ENCODE measurements at places on chromosomes 2 and 18.

DNA sequence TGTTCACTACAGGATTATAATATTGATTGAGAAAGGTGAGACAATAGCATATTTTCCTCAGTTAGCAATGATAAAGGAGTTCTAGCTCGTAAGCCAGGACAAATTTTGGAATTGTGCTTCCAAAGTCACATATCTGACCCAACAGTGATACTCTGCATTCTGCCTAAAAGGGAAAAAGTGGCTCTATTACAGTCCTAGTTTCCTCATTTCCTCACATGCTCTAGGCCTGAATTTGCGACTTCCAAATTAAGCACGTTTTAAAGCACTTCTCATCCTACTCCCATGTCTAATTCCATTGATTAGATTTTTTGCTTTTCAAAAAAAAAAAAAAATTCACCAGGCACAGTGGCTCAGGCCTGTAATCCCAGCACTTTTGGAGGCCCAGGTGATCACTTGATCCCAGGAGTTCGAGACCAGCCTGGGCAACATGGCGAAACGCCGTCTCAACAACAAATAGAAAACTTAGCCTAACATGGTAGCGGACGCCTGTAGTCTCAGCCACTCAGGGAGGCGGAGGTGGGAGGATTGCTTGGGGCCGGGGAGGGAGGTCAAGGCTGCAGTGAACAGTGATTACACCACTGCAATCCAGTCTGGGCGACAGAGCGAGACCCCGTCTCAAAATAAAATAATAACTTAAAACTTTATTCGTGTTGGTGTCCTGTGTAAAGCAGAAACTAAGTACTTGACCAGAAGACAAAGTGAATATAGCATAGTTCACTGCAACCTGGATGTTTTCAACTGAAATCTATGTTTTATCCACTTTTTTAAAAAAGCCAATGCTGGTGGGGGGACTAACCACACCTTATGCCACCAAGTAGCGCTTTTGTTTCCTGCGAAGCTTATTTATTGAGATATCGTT is 1.5 kb downstream of the ESCO1 start:
- peak; percentile 37 for DNase-seq

GRCh38 chr2:196891136-196891535 is 35.4 kb downstream of the PGAP1 start:
- no peak for DNase-seq

- DNase-seq = no peak
Measured at GRCh38 chr2:136127356-136127755, 9.4 kb upstream of the CXCR4 start.

DNA sequence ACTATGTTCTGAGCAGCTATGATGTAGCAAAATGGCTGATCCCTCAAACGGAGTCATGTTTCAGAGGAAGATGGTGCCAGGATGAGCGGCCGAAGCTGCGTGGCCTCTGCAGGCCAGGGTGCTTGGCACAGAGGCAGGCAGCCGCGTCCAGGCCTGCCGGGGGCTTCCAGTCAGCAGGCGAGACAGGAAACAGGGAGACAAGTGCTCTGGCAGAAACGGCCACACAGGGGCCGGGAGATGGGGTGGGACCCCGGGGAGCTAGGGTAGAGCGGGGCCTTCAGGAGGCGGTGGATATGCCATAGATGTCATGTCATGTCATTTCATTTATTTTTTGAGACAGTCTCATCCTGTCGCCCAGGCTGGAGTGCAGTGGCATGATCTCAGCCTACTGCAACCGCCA is 50.7 kb downstream of the EIPR1 start:
- no peak for DNase-seq

DNA sequence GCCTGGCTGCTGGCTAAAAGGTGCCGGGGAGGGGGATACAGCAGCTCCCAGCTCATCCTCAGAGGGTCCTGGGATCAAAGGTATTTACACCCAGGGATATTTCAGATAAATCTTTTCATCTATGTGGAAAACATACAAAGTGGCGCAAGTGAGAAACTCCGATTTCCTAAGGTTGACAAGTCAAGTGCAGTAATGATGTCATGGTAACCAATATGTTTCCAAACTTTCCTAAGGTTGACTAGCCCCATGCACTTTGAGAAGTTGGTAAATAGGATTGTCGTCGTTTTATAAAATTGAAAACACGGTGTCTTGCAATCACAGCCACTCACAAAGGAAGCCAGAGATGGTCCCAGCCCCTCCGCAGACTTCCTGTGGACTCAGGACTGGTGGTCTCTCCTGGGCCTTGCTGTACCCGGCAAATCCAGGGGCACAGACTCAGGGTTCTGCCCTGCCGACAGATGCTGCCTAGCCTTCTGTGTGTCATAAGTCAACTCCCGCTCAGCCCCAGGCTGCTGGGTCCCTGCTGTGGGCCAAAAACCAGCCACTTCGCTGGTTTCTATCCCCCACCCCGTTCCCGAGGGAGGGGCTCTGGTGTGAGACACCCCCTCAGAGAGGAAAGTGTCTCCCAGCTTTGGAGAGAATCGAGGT is 111.2 kb upstream of the PPP1CB start:
- DNase-seq = no peak

DNA sequence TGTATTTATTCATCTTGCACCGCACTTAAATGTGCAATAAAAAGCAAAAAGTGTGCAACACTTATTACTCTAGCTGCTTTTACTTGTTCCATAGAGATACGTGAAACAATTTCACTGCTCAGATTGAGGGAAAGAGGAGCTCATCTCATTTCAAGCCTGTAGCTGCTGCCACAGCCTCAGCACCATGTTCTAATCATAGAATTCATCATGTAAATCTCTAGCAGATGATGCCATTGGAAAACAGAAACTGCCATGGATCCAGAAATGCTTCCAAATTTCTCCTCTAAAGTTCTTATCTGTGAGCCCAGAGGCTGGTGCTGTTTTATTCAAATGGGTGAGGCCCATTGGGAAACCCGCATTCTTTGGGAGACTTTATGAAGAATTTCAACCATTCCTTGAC is 2.0 kb downstream of the CDC42EP3 start:
- no peak for DNase-seq

DNA sequence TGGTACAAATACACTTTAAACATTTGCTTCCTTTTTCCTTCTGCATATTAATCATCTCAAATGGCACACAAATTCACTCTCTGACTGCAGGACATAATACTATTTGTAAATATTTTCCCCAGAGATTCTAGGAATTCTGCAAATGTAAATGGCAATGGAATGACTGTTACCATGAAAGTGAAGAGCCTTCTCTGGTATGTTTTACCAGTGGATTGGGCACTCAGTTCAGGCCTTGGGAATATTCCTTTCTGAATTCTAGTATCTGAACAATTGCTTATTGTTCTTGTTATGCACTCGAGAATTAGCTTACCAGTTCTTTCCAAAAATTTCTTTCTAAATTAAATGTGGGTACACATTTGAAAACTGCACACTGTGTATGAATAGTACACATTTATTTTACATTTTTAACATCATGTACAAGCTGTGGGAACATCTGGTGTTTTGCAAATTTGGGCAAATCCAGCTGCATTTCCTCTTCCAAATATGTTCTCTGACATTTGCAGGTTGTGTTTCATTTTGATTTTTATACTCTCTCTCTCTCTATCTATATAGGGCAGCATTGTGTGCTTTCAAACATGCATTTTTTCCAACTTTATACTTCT is 289.1 kb downstream of the NBAS start:
- no peak for DNase-seq

DNA sequence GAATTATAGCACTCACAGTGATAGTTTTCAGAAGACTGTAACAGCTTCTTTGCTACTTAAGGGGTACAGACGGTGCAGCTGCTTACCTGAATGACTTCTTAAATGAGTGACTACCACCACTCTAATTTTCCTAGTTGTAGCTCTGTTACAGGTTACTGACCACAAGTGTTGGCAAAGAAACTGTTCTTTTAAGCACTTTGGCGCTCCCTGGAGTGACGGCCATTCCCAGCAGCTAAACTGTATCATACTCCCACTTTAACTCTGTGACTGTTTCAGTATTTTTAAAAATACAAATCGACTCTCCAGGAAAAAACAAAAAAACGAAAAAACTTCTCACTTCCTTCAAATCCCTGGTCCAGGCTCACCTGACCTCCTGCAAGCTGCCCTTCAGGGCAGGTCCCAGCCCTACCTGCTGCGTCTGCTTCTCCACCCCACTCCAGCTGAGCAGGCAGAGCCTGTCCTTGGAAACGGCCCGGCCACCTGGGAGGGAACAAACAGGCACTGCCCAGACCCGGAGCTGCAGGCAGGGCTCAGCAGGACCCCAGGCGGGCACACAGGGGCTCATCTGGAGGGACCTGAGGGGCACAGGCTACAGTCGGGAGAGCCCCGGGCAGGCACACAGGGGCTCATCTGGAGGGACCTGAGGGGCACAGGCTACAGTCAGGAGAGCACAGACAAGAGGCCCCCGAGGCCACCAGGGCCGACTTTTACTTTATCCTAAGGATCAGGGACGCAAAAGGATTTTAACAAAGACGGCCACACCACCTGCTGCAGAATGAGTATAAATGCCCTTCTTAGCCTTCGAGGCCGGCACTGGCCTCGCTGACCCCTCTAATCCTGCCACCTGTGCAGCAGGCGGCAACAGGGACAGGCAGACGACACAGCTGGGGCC is 24.5 kb downstream of the SLC66A2 start:
- DNase-seq = no peak

DNA sequence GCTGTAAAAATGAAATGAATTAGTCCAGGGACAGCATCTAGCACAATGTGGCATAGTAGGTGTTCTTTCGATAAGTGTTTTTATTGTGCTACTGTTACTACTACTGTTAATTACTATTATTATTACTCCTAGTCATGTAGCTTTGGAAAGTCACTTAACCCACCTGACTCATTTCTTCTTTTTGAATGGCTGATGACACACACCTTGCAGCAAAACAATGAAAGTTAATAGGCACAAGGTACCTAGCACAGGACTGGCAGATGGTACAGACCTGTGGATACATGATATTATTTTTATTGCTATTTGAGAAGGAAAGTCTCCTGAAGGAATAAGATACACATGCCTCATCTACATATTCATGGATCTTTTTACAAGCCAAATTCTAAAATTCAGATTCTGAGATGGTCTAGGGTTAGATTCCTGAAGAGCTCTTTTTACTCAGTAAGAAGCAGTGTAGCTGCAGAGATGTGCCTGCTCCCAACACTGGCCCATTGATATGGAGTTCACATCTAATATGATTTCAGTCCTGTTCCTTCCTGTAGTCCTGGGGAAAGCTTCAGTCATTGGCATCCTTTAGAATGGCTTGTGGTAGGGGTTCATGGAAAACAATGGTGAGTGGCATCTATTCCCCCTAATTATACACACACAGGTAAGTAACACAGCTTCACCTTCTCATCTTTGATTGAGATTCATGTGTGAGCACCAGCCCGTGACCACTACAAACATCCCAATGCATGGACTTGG is 7.9 kb upstream of the ERMN start:
- no peak for DNase-seq

- DNase-seq = peak; percentile 88
Measured at GRCh38 chr18:63155169-63155852, 164.3 kb downstream of the BCL2 start.

GRCh38 chr2:96315400-96316071 is 9.6 kb upstream of the ITPRIPL1 start:
- no peak for DNase-seq

DNA sequence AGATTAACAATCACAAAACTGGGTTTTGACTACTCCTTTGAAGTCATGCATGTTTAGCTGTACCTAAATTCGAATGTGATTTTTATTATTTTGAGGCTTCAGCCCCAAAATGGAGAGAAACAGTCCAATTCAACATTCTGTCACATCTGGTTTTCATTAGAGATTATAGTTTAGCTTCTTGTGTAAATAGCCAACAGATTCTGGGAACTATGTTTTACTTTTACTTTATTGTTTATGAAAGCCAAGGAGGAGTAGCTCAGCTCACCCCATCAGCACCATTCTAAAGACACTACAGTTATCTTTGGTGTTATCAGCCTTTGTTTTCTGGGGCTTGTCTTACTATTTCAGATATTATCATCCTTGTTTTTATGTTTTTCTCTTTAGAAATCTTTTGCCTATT is 465.0 kb upstream of the CWC22 start:
- DNase-seq = no peak

- no peak for DNase-seq
Measured at GRCh38 chr2:47509250-47509649, 106.3 kb downstream of the MSH2 start.

DNA sequence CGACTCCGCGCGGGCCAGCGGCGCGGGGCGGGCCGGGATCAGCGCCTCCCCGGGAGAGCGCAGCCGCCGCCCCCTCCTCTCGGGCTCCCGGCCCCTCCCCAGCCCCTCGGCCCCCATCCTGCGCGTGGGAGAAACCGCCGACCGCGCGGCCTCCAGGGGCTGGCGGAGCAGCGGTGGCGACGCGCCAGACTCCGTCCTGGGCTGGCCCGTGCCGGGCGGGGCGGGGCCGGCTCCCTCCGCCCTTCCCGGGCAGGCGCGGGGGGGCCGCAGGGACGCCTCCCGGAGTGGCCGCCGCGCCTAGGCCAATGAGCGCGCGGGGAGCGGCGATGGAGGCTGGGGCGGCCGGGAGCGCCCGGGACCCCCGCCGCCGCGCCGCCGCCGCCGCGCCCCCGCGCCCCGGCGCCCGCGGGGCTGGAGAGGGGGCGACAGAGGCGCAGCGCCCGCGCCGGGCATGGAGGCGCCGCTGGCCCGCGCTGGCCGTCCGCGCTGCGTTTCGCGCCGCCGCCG is 49.1 kb downstream of the KCNIP3 start:
- DNase-seq = no peak

DNA sequence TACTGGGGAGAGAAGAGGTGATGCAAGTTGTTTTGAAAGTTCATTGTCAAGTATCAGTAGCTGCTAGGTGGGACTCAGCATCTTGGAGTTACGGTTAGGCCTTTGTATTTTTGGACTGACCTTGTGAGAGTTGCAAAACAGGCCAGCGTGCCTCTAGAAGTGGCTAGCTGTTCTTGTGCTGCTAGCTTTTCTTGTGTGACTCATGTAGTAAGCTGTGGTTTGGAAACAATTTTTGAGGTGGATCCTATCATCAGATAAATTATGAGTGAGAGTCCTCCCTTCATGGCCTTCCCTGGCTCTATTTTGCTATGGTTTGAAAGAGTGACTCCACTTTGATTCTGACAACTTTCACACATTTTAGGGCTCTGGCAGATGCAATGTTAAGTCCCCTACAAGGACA is 409.2 kb upstream of the HS6ST1 start:
- DNase-seq = no peak

- DNase-seq = no peak
Measured at GRCh38 chr2:1053786-1054185, 103.1 kb downstream of the SNTG2 start.

DNA sequence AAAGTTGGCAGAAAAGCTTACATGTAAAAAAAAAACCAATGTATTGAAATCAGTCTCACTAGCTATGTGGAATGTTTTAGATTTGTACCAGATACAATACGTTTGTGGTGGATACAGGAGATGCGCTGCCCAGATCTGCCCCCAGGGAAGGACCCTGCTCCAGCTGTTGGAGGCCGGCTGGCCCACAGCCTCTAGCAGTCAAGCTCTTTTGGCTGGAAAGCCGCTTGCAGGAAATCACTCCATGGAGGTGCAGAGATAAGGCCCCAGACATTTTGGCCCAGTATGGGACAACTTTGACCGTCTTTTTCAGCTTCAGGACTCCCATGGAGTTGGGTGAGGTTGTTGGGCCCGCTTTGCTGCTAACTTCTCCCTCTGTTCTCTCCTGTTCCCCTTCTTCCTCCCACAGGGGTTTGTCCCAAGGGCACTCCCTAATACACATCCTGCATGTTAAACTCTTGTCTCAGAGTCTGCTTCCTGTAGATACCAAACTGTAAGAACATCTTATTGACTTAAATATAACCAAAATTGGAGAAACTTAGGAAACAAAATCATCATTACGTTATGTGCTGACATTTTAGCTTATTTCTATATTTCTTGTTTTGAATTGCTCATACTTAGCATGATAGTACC is 1.7 kb upstream of the QPCT start:
- no peak for DNase-seq

Measured in GM06990 (cell line).